NCI-H1048 (cell line): ENCODE measurements at places on chromosomes 2 and 18.

- DNase-seq: no peak
These were observed 193.8 kb downstream of the SEPTIN10 start for GRCh38 chr2:109419960-109420370.

- no peak for DNase-seq
These were observed 69.4 kb downstream of the ADI1 start for GRCh38 chr2:3449936-3450335.

GRCh38 chr18:61034580-61034979 is 298.6 kb upstream of the CDH20 start:
- DNase-seq: no peak

DNA sequence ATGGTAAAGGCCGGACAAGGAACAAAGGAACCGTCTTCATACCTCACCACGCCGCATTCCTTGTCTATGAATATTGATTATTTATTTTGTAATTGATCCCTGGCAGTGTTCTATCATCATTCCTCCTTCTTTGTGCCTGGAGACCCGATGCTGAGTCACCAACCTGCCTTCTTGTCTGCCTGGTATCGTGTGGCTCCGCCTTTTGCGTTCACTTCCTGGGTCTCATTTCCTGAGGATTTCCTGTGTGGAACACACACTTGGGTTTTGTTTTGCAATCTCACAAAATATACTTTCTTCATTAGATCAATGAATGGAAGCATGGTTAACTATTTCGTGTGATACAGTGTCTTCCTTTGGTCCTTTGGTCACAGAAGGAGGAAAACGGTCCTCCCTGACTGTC is 95.5 kb upstream of the SNTG2 start:
- DNase-seq: no peak

- no peak for DNase-seq
These were observed 10.2 kb upstream of the CABYR start for GRCh38 chr18:24128700-24129099.

GRCh38 chr2:190060019-190060418 is 2.5 kb downstream of the MSTN start:
- DNase-seq: no peak

GRCh38 chr2:128317181-128317898 is 1.3 kb downstream of the HS6ST1 start:
- peak; percentile 37 for DNase-seq

DNA sequence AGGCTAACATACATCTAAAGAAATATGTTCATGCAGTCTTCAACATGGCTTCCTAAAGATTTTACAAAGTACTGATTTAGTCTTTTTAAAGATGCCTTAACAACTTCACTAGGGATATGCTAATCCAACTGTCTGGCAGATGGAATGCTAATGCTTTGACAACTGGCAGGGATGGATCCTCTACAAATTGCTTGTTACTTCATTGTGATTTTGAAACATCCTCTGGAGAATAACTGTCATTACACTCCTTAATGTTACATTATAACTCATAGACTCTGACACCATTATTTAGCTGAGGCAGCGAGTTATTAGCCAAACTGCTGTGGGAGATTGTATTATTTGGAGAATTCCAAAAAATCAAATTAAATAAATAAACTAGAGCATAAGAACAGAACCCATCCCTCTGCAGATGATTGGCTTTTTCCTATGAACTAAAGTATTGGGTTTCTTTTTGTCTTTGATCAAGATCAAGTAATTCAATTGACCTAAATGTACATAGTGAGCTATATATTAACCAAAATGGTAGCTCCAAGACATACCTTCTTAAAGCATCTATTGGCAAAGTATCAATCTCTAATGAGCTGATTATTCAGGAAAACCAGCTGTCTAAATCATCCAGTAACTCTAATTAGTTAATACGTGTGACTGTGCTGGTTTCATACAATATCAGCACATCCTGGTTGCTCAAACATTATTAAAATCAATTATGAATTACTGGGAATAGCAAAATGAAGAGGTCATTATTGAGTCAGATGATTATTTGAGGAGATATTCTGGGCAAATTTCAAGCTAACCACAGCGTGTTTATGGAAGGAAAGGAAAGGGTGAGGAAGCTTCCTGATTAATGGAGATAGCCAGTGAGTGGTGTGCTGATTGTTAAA is 321.3 kb upstream of the TFPI start:
- DNase-seq: no peak

- DNase-seq: no peak
These were observed 42.4 kb upstream of the COL5A2 start for GRCh38 chr2:189221811-189222467.

DNA sequence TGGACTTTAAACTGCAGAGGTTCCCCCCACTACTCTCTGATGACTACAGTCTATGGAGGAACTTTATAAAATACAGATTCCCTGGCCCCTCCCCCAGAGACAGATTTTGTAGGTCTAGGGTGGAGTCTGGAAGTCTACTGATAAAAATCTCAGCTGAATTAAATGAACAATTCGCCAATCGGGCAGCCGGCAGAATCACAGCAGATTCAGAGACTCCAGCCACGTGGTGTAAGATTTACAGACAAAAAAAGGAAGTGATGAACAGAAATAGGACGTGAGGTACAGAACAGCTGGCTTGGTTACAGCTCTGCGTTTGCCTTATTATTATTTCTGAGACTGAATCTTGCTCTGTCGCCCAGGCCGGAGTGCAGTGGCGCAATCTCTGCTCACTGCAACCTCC is 21.4 kb upstream of the MTA3 start:
- no peak for DNase-seq

GRCh38 chr2:36528766-36529392 is 69.1 kb downstream of the FEZ2 start:
- no peak for DNase-seq

- DNase-seq: no peak
These were observed 81.3 kb upstream of the PIK3C3 start for GRCh38 chr18:41873730-41874129.

DNA sequence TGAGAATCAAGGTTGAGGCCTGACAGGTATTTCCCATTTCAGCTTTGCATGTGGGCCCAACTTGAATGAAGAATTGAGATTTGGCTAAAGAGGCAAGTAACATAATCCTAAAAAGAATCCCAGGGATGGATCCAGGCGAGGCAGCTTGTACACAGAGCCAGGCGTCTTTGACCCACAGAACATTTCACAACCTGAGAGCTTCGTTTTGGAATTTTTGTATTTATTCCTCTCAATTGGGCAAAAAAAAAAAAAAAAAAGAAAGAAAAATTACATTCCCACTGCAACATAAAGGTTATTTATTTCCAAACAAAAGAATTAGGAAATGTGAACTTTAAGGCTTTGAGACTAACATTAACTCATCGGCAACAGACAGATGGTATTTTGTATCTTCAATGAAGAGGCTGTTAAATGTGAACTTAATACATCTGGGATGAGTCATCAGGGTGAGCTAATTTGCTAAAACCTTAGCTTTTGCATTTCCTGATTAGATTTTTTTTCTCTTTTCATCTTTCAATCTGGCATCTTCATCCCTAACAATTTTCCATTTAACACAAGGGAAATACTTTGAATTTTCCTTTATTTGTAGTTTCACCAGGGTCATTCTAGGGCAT is 478.5 kb upstream of the TNP1 start:
- DNase-seq: no peak

DNA sequence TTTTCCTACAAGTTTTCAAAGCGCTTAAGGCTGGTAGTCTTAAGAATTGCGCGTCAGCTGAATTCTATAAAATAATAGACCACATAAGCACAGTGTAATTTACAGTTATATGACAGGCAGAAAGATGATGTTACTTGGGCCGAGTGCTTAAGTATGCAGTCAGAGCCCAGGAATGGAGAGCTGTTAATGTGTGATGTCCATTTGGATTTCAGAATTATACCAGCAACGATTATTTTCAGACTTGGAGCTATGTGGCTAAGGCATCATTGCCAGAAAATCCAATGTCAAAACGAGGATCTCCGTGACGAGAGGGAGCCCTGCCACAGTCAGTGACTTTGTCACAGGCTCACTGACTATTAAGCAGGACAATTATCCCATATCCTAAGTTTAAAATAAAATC is 3.4 kb downstream of the KLF7 start:
- no peak for DNase-seq

- no peak for DNase-seq
These were observed 288.1 kb downstream of the CCDC102B start for GRCh38 chr18:69085951-69086350.

- DNase-seq: no peak
These were observed 50.1 kb upstream of the GAREM1 start for GRCh38 chr18:32520771-32521170.

- DNase-seq: no peak
These were observed 134.8 kb downstream of the EIPR1 start for GRCh38 chr2:3242747-3243369.

- no peak for DNase-seq
These were observed 188.8 kb downstream of the CTIF start for GRCh38 chr18:48727681-48728080.

DNA sequence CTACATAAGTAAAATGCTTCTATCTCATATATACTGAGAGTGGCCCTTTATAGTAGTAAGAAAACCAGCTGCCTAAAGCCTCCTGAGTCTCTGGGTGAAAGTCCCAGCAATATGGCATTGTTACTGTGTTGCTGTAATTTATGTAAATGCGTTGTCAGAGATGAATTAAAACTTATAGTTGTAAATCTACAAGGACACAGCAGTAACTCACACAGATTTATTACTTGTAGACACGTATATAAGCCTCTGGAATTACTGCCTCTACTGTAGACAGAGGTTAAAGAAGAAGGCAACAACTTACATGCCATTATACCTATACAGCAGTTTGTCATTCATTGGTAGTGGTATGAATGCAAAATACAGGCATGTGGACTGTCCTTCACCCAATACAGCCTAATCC is 169.1 kb upstream of the BOD1L2 start:
- DNase-seq: no peak

- no peak for DNase-seq
These were observed 63.5 kb upstream of the RAPGEF4 start for GRCh38 chr2:172672114-172672513.

GRCh38 chr2:209985874-209986273 is 16.6 kb upstream of the RPE start:
- DNase-seq: no peak

- no peak for DNase-seq
These were observed 88.8 kb downstream of the CD8B2 start for GRCh38 chr2:106575955-106576354.

- no peak for DNase-seq
These were observed 54.9 kb downstream of the IL1RL2 start for GRCh38 chr2:102241616-102242305.

DNA sequence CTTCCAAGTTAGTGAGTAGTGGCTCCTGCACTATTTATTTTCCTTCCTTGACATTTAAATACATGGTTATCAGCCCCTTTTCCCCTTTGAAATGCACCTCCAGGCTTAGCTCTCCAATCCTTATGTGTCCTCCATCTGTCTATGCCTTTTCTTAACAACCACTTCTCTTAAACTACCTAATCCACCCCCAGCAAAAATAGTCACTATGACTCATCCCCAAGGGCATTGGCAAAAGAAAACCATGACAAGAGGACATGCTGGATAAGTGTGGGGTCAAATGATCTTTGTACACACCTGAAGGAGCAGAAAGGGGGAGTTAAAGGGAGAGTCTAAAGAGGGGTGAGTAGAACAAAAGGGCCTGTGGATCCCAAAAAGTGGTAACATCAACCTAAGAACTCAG is 127.2 kb downstream of the ANKRD44 start:
- no peak for DNase-seq

- DNase-seq: no peak
These were observed 386.2 kb upstream of the HNRNPA3 start for GRCh38 chr2:176826356-176826755.

- DNase-seq: no peak
These were observed 12.4 kb upstream of the PSTPIP2 start for GRCh38 chr18:46084431-46084830.

DNA sequence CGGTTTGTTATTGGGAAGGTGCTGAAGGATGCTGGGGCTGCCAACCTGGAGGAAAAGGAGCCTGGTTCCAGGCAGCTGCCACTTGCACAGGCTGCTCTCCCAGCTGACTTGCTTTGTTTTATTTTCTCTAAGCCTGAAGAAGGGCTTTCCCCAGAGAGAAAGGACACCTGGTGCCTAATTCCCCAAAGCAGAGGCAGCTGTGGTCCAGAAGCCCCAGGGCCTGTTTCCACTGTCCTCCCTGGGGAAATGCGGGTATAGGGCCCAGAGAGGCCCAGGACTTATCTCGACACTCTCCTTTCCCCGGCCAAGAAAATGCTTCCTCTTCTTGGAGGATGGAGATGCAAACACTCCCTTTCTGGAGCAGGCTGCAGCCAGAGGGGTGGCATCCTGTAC is 30.1 kb downstream of the INO80C start:
- no peak for DNase-seq

- DNase-seq: no peak
These were observed 231.5 kb downstream of the ZEB2 start for GRCh38 chr2:144288438-144288837.

GRCh38 chr2:43464590-43464989 is 131.2 kb downstream of the THADA start:
- DNase-seq: no peak

DNA sequence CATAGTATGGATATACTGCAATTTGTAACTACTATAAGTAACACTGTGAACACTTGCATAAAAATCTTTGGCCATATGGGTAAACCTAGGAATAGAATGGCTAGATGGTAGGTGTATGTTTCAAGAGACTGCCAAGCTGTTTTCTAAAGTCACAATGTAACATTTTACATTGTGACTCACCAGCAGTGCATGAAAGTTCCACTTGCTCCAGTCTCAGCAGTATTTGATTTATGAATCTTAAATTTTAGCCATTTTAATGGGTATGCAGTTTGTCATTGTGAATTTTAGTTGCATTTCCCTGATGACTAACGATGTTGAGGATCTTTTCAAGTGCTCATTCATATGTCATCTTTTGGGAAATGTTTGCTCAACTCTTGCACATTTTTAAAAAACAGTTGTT is 86.1 kb downstream of the FARSB start:
- no peak for DNase-seq

DNA sequence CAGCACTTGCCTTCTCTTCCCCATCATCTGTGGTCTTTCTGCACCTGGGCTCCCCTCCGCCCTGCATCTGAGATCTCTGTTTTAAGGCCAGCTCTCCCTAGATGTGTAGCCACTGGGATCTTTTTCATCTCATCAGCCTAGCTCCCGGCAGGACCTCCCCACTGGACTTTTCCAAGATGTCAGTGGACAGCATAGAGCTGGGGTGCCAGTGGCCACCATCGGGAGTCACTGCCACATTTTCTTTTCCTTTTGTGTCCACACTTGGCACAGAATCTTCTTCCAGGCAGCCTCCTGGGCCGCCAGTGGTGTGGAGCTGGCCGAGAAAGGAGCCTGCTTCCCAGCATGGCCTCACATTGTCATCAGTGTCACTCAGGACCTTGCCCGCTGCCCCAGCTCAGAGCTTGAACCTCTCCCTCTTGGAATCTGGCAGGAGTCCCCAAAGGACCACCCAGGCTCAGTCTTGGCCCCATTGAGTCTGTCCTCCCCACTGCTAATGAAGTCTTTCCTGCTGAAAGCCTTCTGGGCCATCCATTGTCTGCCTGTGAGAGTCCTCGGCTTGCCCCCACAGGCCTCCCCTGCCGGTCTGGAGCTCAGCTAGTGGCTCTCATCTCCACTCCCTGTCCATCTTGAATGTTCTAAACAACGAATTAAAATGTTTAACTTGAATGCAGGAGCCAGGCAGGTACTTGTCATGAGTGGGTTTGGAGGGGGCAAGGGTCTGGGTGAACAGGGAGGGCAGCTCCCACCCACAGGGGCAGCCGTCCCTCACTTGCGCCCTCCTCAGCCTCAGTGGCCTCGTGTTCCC is 324.4 kb downstream of the GBX2 start:
- no peak for DNase-seq

GRCh38 chr2:230865766-230866755 is 1.3 kb downstream of the ITM2C start:
- peak; percentile 9 for DNase-seq

- DNase-seq: no peak
These were observed 47.2 kb downstream of the EIF2AK3 start for GRCh38 chr2:88580088-88580487.

GRCh38 chr2:202204855-202205254 is 33.5 kb downstream of the SUMO1 start:
- DNase-seq: no peak
